Glutamatergic neuron (in vitro differentiated cells): ENCODE measurements at places on chromosomes 11 and 22.

GRCh38 chr11:12547953-12548650 is 126.1 kb upstream of the TEAD1 start:
- peak; percentile 31 for DNase-seq

- no peak for DNase-seq
Observed at GRCh38 chr22:44543362-44543761, 45.3 kb upstream of the RTL6 start.

DNA sequence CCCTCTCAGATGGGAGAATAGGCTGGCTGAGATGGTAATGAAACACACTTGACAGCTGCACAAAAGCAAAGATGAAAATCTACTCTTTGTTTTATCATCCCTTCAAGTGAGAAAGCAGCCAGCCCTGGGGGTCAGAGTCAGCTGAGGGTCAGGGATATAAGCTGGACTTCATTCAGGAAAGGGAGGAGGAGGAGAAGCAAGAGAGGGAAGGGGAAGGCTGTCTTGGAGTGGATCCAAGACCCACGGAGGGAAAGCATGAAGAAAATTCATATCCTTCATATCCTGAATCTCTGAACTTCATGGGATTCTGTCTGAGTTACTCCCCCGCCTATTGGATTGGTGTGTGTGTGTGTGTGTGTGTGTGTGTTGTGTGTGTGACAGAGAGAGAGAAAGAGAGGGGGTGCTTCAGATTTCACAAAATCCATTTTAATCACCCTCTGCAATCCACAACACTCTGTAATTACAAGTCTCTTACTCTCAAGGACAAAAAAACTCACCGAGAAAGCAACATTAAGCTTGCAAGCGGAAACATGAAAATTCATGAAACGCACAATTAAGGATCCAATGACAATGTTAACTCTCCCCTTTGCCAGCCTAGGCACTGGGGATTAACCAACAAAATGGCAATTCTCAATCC is 327.7 kb downstream of the TENM4 start:
- DNase-seq, result no peak

GRCh38 chr11:35352077-35352888 is 67.1 kb downstream of the SLC1A2 start:
- no peak for DNase-seq

- DNase-seq, result no peak
Observed at GRCh38 chr11:32821517-32821916, 8.2 kb upstream of the PRRG4 start.

DNA sequence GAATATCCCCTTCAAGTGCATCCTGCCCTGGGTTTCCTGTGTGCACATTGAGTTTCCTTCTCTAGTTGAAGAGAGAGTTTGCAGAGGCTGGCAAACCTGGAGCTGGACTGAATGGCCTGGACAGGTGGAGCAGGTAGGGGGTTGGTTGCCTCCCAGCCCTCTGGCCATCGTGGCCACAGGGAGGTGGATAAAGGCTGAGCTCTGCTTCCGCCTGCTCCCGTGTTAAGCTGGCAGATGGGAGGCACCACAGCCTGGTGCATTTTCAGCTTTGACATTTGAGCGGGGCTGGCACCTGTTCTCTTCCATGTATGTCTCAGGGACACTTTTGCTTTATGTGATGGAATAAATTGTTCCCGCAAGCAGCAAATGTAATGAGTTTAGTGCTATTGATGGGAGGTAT is 11.1 kb downstream of the MICAL2 start:
- DNase-seq, result peak; percentile 36

DNA sequence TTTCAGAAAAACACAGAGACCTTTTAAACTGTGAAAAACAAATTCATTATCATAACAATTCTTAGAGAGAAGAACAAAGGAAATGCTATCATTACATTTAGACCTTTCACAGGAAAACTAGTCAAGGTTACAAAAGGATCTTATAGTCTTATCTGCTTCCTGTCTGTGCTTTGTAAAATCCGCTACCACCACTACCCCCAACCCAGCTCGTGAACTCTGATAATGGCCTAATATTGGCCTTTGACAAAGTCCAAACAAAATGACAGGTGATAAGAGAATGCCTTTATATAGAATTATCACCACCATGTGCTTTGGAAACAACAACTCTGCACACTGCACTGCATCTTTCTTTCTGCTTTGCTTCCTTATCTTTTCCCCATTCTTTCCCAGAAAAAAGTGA is 272.5 kb downstream of the SBF2 start:
- DNase-seq, result no peak

DNA sequence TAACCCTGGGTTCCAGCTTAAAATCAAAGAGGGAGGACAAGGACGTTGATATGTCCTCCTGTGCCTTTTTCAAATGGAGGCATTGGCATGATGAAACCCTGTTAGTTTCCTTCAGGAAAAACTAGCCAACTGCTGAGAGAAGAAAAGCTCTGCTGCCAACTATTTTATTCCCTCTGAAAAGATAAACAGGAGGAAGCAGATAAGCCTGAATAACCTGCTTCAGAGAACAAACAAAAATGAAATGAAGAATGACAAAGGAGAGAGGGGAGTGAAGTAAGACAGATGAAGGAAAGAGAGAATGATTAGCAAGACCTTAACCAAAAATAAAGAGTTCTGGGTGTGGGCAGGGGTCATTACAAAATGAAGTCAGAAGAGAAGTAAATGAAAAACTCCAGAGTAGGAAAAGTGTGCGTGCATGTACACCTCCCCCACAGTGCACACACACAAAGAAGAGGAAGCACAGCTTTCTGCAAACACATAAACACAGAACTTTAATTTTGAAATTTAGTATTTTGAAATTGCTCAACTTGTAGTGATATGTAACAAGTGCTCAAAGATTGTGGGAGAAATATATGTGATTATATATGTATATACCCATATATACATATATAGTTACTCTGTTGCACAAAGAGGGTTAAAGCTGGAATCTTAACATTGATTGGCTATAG is 332.2 kb downstream of the LUZP2 start:
- no peak for DNase-seq

DNA sequence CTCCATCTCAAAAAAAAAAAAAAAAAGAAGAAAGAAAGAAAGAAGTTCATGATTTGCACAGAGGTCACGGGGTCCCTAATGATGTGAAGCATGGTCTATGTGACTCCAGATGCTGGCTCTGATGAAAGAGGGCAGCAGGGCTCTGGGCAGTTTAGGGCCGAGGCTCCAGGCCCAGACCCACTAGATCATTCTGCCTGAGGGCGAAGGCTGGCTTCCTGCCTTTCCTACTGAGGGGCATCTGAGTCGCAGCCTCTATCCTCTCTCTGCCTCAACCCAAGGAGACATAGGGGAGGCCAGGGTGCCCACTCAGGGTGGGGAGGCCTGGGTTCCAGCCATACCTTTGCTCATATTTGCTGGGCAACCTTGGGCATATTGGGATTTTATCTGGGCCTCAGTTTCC is 4.8 kb downstream of the SLC35E4 start:
- no peak for DNase-seq

DNA sequence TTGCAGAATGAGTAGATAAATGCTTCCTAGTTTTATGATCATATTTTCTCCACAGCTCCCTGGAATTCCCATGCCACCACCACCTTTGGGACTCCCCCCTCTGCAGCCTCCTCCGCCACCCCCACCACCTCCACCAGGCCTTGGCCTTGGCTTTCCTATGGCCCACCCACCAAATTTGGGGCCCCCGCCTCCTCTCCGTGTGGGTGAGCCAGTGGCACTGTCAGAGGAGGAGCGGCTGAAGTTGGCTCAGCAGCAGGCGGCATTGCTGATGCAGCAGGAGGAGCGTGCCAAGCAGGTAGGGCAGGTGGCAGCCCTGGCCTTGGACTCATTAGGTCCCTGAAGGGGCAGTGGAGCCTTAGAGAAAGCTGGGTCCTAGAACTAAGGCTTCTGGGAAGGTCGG is 2.9 kb downstream of the SF3B2 start:
- DNase-seq, result no peak

- DNase-seq, result peak; percentile 57
Observed at GRCh38 chr11:75191330-75191717, 40.4 kb downstream of the SLCO2B1 start.

- DNase-seq, result no peak
Observed at GRCh38 chr11:100851584-100852152, 164.6 kb downstream of the ARHGAP42 start.

DNA sequence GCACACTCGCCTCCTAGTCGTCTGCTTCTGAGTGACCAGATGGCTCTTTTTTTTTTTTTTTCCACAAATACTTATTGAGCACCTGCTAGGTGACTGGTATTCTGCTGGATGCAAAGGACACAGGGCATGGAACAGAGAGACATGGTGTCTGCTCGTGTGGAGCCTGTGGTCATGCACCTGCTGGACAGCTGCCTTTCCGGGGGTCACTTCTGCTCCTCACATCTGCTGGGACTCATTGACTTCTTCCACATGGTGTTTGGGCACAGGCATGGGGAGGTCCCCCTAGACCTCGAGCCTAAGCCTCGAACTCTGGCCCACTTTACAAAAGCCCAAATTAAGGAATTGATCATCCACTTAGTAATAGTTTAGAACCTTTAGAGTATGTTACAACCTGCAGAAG is 39.5 kb upstream of the EMID1 start:
- DNase-seq, result no peak

- no peak for DNase-seq
Observed at GRCh38 chr11:101929294-101929915, 13.1 kb upstream of the ANGPTL5 start.

GRCh38 chr22:16810188-16810802 is 14.9 kb downstream of the XKR3 start:
- no peak for DNase-seq

DNA sequence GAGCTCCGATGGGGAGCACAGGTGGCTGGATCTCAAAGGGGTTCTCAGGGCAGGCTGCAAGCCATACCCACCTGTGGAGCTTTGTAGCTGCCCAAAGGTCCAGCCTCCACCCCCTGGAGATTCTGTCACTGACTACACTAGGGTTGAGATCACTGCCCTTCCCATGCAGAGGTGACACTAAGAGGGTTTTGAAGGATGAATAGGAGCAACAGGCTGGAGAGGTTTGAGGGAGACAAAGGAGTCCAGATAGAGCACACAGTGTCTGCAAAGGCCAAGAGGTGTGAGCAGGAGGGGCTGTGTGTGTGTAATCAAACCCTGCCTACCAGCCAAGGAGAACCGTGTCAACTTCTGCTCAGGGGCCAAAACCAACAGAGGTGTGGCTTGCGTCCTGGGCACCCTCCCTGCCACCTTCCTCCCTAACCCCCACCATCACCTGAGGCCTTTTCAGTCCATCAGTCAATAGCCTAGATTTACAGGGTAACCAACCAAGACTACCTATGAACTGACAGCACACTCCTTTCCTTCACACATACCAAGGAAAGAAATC is 43.0 kb upstream of the WNT11 start:
- DNase-seq, result no peak

- DNase-seq, result no peak
Observed at GRCh38 chr22:45831394-45831793, 145.6 kb downstream of the WNT7B start.

- DNase-seq, result no peak
Observed at GRCh38 chr22:22698263-22698750, 53.9 kb downstream of the GGTLC2 start.

- no peak for DNase-seq
Observed at GRCh38 chr22:17303840-17304779, 65.2 kb upstream of the CECR2 start.

- peak; percentile 40 for DNase-seq
Observed at GRCh38 chr11:47143322-47143721, 33.4 kb downstream of the ARFGAP2 start.

DNA sequence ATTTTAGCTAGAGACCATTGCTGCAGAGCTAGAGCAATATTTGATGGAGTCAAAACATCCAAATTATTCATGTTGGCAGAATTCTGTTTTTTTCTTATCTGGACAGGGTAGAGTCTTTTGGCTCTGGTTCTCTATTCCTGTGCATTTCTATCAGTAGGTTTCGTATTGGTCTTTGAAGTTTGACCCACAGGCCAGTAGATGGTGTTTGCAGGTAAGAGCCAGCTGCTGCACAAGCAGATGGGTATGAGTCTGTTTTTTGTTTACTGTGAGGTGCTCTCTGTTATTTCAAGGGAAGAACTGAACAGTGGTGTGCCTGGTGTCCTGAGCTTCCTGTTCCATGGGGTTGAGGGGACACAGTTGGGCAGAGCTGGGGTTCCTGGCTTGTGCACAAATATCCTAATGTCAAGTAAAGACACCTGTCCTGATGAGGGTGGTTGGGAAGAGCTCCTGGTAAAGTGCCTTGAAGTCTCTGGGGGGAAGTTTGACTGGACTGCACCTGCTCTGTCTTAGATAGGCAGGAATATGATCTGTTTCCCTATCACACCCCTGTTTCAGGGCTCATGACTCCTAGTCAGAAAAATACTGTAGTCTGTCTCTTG is 34.0 kb upstream of the SLC22A25 start:
- DNase-seq, result no peak

- no peak for DNase-seq
Observed at GRCh38 chr11:113446112-113446511, 29.1 kb downstream of the DRD2 start.

GRCh38 chr11:106468531-106468930 is 391.1 kb downstream of the AASDHPPT start:
- no peak for DNase-seq

GRCh38 chr11:83060965-83061364 is 10.7 kb downstream of the RAB30 start:
- DNase-seq, result no peak

DNA sequence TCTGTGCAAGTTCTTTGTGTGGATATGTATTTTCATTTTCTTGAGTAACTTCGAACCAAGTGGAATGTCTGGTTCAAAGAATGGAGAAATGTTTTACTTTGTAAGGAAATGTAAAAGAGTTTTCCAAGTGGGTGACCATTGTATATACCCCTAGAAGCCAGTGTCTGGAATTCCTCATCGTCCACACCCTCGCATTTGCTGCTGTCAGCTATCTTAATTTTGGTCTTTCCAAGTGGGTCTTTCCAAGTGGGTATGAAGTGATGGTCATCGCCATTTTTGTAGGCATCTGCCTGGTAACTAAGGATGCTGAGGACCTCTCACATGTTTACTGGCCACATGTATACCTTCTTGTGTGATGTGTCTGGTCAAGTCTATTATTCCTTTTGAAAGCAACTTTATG is 547.5 kb downstream of the TBC1D22A start:
- no peak for DNase-seq

DNA sequence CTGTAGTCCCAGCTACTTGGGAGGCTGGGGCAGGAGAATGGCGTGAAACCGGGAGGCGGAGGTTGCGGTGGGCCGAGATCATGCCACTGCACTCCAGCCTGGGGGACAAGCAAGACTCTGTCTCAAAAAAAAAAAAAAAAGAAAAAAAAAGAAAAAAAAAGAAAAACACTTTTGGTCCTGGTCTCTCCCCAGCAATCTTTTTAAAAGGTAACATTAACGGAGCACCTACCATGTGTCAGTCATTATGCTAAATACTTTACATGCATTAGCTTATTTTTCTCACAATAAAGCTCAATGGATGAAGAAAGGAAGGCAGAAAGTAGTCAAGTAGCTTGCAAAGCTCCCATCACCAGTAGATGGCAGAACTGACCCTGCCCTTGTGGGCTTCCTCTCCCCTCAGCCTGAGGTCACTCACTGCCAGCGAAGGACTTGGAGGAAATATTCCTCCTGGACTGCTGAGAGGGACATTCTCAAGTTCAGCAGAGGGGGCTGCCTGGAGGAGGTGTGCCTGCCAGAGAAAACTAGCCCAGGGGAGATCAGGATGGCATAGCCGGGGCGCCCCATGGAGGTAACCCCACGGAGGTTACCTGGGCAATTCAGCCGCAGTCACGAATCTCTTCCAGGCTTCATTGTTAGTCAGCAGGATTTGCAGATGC is 15.5 kb downstream of the APOL3 start:
- peak; percentile 62 for DNase-seq
